Stimulated activated CD4-positive, alpha-beta T cell treated with anti-CD3 and anti-CD28 coated beads, Interleukin-4, amount 100 ng/mL, for 4 hours (primary cell): ENCODE measurements at places on chromosomes 12 and 14.

GRCh38 chr12:106945261-106945851 lies 10.4 kb upstream of the TMEM263 start:
- no peak for DNase-seq

DNA sequence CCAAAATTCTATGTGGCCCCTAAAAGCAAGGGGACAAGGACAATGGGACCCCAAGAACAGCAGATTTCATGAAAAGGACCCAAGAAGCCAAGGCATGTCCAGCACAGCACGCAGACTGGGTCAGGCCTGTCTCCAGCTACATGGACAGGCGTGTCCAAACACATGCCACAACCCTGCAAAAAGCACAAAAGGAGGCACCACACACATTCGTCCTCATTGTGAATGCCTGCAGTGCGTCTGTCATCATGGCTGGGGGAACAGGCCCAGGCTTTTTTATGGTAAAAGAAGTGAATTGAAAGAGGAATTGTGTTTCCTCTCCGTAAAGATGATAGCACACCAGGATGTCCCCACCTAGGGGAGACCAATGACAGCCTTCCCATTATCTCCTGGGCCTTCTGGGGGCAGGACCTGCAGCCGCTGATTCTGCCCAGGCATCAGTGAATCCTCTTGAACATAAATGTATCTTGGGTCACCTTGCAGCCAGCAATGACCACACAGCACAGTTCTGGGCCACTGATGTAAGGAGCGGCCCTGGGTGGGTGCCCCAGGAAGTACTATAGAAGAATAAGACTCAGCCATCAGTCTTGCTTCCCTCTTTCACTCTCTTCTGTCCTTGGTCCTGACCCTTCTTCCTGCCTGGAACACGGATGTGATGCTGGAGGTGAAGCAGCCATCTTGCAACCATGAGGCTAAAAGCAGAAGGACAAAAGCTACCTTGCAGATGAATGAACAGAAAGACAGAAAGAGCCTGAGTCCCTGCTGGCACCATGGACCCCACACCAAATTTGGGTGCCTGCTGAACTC lies 29.8 kb upstream of the C14orf180 start:
- DNase-seq: no peak

- no peak for DNase-seq
Observed at GRCh38 chr12:89936631-89937030, 228.0 kb upstream of the ATP2B1 start.

DNA sequence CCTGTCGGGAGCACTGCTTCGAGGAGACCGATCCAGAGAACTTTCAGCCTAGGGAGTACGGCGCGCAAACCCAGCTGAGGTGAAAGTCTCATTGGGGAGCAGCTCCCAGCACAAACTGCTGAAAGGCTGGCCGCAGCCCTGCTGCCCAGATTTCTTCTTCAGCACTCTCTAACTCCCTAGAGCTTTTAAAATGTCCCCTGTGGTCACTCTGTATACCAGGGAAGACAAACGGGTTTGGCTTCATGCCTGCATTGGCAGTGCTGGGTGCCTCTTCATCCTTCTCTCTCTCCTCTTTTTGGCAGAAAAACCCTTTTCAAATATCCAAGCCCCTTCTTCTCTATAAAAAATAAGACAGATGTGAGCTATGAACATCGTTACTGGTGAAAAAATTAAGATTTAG lies 34.9 kb downstream of the BBS10 start:
- no peak for DNase-seq

DNA sequence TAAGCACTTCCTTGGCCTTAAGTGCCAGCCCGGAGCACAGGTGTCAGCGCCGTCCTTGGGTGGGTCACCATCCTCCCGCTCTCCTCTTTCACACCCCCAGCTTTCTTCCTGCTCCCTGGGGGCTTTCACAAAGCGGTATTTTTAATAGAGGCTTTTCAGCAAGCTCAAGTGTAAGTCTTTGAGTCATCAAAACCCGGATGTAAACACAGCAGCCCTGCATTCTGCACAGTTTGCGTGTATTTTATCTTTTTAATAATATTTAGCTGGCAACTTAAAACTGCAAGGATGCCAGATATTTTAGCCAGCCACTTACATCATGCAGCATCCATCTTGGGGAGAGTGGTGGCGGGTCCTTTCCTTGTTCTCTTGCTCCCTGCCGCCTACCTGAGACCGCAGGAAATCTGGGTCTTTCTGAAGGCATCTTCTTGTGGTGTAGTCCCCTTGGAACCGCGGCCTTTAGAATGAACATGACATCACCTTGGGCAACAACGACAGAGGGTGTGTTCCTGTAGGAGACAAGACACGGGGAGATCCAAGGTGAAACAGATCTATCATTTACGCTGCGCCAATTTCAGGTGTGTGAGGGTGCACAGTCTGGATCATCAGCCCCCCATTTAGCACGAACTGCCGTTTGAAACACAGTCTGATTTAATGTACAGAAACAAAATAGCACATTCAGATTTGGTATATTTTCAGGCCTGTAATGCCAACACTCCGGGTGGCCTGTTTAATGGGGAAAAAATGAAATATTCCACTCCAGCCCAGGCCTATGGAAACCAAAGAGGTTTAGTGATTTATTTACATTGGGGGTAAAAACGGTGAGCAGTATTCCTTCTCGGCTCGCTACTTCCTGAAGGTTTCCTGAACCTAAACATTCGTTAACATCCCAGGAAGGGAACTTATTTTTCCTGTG lies 12.5 kb upstream of the IRF2BPL start:
- no peak for DNase-seq

DNA sequence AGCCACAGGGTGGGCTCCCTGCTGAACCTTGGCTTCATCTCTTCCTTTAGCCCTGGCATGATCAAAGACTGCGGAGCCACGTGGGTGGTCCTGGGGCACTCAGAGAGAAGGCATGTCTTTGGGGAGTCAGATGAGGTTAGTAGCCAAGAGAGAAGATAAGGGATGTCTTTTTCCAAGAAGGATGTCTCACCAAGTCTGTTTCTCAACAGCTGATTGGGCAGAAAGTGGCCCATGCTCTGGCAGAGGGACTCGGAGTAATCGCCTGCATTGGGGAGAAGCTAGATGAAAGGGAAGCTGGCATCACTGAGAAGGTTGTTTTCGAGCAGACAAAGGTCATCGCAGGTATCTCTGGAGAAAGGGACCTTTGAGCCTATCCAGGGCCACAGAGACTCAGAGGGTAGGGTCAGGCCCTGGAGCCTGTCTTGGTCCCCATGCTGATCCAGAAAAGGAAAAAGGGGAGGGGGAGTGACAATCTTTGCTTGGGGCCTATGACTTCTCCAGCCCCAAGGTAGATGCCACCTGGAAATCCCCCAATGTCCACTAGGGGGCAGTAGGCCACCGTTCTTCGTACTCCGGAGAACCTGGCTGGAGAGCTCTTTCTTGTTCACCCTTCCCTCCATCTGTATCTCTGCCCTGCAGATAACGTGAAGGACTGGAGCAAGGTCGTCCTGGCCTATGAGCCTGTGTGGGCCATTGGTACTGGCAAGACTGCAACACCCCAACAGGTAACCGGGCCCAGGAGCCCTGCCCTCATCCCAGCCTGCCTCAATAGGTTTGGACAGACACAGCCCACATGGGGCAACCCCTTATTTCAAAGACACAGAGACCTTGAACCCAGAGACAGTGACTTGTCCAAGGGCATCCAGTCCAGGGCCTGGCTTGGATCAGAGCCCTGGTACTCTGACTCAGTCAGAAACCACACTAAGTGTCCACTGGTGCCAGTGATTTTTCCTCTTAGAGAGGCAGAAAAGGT lies 2.0 kb downstream of the TPI1 start:
- DNase-seq: peak; percentile 73

GRCh38 chr12:115227137-115227615 lies 543.2 kb upstream of the TBX3 start:
- DNase-seq: no peak

DNA sequence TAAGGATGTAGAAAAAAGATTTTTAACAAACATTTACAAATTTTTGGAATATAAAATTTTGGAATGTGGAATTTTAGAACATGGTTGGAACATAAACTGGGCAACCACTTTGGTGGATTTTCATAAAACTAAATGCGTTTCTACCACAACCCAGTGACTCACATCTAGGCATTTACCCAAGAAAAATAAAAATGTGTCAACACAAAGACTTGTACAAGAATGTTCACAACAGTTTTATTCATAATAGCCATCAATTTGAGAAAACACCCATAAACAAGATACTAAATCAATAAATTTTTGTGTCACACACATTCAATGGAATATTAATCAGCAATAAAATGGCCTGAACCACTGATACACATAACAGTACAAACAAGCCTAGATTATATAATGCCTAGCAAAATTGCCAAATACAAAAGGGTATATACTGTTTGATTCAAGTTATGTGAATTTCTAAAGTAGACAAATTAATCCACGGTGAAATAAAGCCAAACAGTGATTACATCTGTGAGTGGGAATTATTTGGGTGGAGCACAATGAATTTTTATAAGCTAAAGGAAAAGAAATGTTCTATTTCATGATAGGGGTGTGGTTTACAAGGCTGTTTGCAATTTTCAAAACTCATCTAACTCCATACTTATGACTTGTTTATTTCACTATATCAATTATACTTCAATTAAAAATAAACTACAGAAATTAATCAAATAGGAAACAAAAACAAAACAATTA lies 415.2 kb upstream of the OR4E1 start:
- no peak for DNase-seq

- no peak for DNase-seq
Observed at GRCh38 chr12:79844693-79845092, 90.2 kb downstream of the PPP1R12A start.

- no peak for DNase-seq
Observed at GRCh38 chr12:112537710-112538396, 119.1 kb downstream of the PTPN11 start.

- no peak for DNase-seq
Observed at GRCh38 chr12:102031852-102032251, 29.9 kb downstream of the WASHC3 start.
